ENCODE measurements at places on chromosomes 2 and 18.

- no peak for DNase-seq
Observed at GRCh38 chr18:2612996-2613395, 41.6 kb downstream of the NDC80 start.

- DNase-seq = no peak
Observed at GRCh38 chr2:235654103-235654813, 160.4 kb downstream of the AGAP1 start.

GRCh38 chr2:215863687-215864086 lies 149.7 kb downstream of the MREG start:
- no peak for DNase-seq

GRCh38 chr2:208269091-208269490 lies 3.0 kb downstream of the PIKFYVE start:
- DNase-seq = no peak

GRCh38 chr2:16861530-16861929 lies 195.9 kb upstream of the CYRIA start:
- DNase-seq = no peak

- no peak for DNase-seq
Observed at GRCh38 chr2:59296279-59296678, 1055.2 kb upstream of the FANCL start.

DNA sequence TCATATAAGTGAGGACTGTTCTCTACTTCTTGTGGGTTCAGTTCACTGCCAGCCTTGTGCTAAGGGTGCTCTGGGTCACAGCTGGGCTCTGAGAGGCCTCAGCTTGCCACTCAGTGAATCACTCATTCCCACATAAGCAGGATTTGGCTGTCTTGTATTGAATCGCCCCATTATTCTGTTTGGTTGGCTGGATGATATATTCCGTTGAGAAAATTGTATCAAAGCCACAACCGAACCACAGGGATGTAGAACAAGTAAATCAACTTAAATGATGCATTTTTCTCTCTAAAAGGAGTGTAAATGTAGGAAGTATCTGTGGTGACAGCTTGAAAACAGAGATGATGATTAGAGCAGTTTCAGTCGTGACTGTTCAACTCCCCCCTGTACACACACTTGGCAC lies 39.6 kb downstream of the TTC39C start:
- no peak for DNase-seq

DNA sequence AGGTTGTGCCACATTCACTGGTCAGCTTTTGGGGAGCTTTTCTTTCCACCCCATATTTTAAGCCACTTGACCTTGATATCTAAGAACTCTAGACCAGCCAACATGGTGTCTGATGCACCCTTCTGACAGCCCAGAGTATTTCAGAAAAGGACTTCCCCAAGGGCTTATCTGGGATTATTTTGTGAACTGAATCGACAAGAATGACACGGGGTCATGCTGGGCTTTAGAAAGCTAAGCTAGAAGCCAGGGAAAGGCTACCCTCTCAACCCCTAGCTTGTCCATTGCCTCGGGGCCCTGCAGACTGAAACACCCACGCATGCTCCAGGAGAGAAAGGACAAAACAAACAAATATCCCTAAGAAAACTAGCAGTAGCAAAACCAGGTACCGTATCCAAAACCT lies 16.0 kb downstream of the SLC4A5 start:
- DNase-seq = no peak

GRCh38 chr18:37343542-37343851 lies 222.1 kb downstream of the CELF4 start:
- DNase-seq = no peak

- DNase-seq = no peak
Observed at GRCh38 chr18:79948719-79949411, 2.6 kb downstream of the SLC66A2 start.

DNA sequence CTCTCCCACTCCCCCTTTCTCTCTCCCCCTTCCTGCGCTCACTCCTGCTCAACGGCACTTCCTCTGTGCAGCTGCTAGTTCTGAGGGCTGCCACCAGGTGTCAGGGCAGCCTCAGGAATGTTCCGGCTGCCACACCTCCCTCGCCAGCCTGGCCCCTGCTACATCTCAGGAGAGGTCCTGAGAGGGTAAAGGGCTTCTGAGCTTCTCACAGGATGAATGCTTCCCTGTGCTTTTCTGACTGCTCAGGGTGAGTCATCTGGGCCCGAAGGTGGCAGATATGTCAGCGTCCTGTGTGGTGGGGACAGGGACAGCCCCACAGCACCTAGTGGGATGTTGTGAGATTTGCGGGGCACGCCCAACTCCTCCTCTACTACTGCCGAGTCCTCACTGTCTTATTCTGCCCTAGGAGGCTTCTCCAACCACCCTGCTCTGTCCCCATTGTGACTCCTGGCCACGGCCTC lies 49.0 kb downstream of the PLEKHB2 start:
- DNase-seq = peak; percentile 27

GRCh38 chr2:72788756-72789155 lies 37.1 kb downstream of the EXOC6B start:
- DNase-seq = no peak

- DNase-seq = no peak
Observed at GRCh38 chr2:69241093-69241492, 145.9 kb downstream of the GFPT1 start.

GRCh38 chr18:35616664-35617423 lies 35.3 kb downstream of the GALNT1 start:
- no peak for DNase-seq

GRCh38 chr18:63040788-63041410 lies 278.7 kb downstream of the BCL2 start:
- no peak for DNase-seq

DNA sequence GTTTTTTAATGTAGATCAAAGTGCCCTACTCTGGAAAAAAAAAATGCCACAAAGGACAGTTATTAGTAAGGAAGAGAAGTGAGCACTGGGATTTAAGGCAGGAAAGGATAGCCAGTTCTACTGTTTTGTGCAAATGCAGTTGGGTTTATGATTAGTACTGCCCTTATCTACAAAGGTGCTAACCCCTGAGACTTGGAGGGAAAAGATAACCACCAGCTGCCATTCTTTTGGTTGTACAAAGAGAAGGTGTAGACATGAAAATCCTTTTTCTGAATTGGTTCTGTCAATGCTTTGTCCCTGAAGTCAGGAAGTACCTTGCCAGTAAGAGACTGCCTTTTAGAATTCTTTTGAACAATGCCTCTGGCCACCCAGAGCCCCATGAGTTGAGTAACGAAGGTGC lies 11.3 kb downstream of the APLF start:
- DNase-seq = no peak

DNA sequence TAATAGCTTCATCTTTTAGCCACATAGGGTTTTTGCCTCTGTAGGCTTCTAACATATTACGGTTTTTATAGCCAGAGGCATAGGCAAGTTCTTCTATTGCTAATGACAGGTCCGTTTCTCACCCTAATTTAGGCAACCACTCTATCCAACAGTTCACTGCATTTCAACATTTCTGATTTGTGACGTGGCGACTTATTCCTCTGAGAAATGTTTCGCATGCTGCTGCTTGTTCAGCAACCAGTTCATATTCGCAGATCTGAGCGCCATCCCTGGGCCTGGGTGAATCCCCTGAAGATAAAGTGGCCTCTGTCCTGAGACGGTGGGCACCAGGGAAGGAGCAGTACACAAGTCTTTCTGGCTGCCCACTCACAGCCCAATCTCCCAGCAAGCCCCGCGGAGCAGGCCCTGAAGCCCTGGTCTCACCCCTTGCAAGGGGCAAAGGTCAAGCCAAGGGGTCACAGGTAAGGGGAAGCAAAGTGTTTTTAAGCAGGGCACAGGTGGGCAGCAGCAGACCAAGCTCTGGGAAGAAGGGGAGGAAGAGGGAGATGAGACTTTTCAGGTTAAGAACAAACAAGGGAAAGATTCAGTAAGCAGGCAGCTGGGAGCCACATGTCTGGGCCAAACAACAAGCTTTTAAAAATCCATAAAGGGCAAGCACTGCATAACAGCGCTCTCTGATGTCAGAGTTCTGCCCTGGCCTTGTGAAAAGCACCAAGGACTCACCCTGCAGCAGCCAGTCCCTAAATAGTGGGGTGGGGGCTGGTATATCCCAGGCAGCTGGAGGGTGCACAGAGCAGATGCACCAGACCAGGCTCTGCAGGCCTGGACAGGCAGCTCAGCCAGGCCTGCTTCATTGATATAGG lies 10.8 kb upstream of the COX7A2L start:
- DNase-seq = peak; percentile 32

GRCh38 chr2:169585673-169586072 lies 1.5 kb downstream of the PPIG start:
- no peak for DNase-seq

- no peak for DNase-seq
Observed at GRCh38 chr2:158142568-158143332, 41.1 kb downstream of the UPP2 start.

GRCh38 chr2:47531378-47532042 lies 128.6 kb downstream of the MSH2 start:
- no peak for DNase-seq

GRCh38 chr2:202164411-202164810 lies 74.0 kb downstream of the SUMO1 start:
- no peak for DNase-seq

DNA sequence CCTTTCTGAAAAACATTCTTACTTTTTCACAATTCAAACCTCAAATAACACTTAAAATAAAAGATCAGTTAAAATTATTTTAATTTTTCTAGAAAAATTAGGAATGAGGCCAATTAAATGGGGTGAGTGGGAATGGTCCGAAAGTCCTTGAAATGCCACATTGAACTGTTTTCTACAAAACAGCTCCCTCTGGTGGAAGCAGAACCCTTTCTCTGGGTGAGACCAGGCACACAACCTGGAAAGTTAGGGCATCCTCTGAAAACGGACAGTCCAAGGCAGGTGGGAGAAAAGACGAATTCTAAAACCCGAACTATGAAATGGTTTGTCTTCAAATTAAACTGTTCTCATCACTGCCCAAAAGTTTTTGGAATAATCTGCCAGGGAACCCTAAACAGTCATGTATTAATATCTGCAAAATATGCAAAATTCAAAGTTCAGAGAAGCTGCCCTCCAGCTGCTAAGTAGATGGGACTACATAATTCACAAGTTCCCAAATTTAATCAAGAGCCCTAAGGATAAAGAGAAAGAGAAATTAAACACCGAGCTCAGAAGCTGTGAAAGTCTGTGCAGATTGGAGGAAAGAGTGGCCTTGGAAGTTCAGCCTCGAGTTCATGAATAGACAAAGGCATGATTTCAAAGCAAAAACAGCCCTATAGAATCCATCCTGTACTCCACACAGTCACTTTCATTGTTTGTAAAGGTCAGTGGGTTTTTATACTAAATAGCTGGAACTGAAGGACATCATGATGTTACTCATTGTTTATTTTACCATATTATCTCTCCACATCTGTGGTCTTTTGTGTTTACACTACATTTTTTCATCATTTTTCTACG lies 108.3 kb downstream of the PIEZO2 start:
- no peak for DNase-seq

DNA sequence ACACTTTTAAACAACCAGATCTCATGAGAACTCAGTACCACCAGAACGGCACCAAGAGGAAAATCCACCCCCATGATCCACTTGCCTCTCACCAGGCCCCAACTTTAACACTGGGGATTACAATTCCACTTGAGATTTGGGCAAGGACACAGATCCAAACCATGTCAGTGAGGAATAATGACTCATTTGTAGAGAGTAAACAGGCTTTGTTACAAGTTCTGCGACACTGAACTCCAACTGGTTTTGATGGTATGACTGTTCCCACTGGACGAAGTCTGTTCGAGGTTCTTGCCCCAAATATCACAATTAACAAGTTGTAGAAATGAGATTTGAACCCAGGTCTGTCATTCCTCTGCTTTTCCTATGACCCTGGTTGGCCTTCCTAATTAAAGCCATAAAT lies 718.1 kb upstream of the ID2 start:
- no peak for DNase-seq

DNA sequence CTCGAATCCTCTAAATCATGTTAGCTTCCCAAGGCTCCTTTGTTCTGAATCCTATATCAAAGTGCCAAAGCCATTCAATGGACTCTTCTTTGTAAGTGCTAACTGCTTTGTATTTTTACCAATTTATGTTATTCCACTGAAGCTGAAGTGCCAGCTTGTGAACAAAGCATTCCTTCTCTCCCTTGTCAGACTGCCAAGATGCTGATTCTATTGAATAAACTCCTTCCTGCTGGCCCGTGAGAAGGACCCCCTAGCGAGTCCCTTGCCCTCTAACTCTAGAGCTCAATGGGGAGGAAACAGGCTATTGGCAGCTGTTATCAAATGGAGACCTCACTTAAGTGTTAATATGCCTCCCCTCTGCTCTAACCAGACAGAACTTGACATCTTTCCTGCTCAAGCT lies 1097.9 kb upstream of the CNTNAP5 start:
- no peak for DNase-seq

DNA sequence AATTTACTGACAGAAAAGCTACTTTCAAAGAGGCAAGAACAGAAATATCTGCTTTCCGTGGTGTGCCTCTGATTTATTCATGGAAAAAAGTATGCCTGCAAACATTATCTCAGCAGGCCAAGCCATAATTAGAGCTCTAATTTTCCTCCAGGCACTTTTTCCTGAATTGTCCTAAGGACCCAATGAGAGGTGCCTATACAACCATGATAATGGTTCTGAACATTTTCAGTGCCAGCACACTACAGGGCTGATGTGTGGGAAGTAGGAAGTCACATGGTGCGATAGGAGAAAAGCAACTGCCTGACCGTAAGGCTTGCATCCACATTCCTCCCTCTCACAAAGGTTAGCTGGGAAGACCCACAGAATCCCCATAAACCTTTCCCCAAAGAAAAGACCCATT lies 45.9 kb upstream of the EGR4 start:
- DNase-seq = peak; percentile 90

- no peak for DNase-seq
Observed at GRCh38 chr18:22579271-22579670, 161.6 kb upstream of the CTAGE1 start.

DNA sequence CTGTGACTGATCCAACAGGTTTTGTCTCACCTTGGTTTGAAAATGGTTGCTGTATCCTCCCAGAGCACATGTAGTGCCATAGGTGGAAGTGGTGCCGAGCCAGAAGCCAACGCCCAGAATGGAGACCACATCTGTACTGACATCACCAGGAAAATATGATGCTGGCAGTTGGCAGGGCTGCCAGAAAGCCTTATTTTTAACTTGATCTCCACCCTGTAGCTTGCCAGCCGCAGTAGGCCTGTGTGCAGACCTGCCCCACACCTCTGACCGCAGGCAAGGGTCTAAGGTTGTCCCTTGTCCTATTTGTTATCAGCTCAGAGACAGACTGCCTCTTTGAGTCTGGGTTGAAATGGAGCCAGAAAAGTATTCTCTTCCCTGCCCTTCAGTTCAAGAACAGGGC lies 123.5 kb upstream of the EML6 start:
- no peak for DNase-seq

DNA sequence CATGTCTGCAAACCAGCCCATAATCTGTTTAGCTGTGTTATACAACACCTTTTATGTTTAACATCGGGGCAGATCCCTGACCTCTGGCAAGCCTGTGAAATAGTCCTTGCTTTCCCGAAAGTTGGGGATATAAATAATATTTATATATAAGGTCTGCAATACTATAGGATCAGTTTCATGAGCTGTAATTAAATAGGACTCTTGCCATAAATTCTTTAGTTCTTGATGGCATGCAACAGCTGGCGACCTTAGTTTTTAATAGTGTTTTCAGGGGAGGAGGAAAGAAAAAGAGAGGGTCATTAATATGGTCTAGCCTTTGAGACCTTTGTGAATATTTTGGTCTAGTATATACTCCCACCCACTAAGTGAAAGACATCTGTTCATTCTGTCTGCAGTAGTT lies 166.5 kb downstream of the MTX2 start:
- no peak for DNase-seq

- no peak for DNase-seq
Observed at GRCh38 chr2:218858138-218858445, 1.5 kb upstream of the WNT6 start.

- no peak for DNase-seq
Observed at GRCh38 chr2:145157741-145158591, 638.0 kb upstream of the ZEB2 start.

Measured in NCI-H2081 treated with DMSO at 0.1 percent for 48 hours (cell line).